ENCODE measurements at places on chromosomes 7 and 10. TPM values are rescaled to one million over a fixed set of nuclear protein-coding genes. Genes with fewer than 3 reads are reported as not detected.

Gene GIMAP4
- 408 TPM for total RNA-seq

Gene PAPOLB
- total RNA-seq: 0.23 TPM

Gene FXYD4
- total RNA-seq: not detected

Gene SLC26A3
- total RNA-seq: not detected

Gene FAM237B
- not detected for total RNA-seq

Gene EPHA1
- total RNA-seq: not detected

Gene COL17A1
- 0.84 TPM for total RNA-seq

Gene PCLO
- total RNA-seq: 3.7 TPM

DNA sequence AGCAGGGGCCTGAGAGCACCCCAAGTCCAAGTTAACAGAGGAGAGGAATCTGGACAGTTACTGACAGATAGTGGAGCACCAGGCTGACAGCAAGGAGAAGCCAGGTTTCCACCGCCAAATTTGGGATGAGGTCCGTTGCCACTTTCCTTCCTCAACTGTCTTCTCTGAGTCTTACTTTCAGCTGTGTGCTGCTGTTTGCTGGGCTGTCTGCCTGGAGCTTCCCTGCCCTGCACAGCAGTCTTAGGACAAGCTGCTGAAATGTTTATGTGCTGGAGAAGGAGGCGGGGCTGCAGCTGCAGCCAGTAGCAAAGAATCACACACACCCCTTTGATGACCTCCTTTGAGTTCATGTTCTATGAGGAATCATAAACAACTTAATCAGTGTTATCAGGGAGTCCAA, 17.4 kb upstream of the CYP3A7 start:
- no peak for DNase-seq

DNA sequence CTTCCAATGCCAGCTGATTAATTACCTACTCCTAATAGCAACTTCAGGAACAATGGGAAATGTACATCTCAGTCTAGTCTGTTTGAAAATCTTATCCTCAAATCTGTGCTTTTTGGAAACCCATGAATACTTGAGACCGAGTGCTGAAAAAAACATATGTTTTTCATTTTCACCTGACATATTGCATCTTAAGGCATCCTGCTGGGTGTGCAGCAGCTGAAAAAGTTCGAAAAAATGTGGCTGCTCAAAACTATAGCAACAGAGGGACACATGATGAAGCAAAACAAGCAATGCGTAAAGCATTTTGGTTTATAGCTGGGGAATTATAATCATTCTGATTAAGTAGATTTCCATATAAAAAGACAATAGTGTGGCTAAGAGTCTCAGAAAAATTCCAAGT, 218.0 kb downstream of the CREB5 start:
- no peak for DNase-seq

GRCh38 chr7:2015251-2015871, 217.4 kb downstream of the MAD1L1 start:
- DNase-seq: no peak

GRCh38 chr10:94062611-94063010, 68.9 kb downstream of the PLCE1 start:
- DNase-seq: no peak

- DNase-seq: peak; percentile 23
Measured at GRCh38 chr10:34766266-34766600, 48.9 kb downstream of the PARD3 start.

DNA sequence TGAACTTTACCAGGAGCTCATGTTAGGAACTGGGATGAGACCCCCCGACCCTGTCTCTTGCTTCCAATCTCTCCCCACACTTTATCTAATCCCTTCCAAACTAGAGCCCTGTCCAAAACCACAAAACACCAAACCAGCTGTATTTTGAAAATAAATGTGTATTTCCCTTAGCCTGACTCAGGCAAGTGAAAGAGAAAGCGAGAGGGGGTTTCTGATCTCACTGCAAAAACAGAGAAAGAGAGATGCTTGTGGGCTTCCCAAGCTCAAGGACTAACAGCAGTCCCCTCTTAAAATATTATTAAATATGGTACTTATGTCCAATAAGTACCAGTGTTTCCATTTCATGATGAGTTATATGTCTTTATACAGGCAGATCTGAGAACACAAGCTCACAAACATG, 122.0 kb downstream of the AGMO start:
- DNase-seq: no peak

- DNase-seq: no peak
Measured at GRCh38 chr7:70637726-70638125, 494.2 kb upstream of the GALNT17 start.

DNA sequence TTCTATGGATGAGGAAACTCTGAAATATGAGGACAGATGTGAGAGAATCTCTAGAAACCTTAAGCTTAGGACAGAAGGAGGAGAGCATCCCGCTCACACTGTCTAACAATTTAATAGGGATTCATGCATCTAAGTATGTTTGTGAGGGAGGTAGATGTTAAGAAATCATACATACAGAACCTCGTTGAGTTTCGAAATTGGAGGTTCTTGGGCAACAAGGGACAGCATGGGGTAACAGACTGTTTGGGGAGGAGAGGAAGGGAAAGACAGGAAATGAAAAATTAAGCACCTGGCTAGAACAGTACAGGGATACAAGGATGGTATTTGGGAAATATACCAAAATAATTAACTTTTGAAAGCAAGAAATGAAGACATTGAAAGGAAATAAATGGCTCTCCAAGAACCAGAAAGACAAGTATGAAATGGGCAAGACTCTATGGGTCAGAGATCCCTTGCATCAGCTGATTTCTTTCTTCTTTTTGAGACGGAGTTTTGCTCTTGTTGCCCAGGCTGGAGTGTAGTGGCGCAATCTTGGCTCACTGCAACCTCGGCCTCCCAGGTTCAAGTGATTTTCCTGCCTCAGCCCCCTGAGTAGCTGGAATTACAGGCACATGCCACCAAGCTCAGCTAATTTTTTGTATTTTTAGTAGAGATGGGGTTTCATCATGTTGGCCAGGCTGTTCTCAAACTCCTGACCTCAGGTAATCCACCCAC, 207.9 kb downstream of the CTNNA3 start:
- DNase-seq: no peak

DNA sequence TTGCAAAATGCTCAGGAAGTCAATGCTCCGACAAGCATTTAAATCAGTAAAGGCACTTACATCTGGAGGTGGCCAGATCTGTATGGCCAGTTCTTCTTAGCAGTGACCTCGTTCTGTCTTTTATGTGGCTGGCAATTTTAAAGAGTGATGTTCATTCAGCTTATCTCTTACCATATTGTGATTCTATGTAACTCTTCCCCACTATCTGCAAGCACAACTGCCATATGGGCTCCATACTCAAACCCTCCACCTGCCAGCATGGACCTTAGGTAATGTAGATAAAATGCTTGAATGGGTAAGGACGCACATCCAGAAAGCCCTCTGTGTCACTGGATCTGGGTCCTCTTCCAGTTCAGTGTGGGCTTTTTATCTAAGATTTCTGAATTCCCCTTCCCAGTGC, 42.4 kb upstream of the STK17A start:
- DNase-seq: no peak

- peak; percentile 51 for DNase-seq
Measured at GRCh38 chr10:116263870-116264655, 8.9 kb downstream of the GFRA1 start.

DNA sequence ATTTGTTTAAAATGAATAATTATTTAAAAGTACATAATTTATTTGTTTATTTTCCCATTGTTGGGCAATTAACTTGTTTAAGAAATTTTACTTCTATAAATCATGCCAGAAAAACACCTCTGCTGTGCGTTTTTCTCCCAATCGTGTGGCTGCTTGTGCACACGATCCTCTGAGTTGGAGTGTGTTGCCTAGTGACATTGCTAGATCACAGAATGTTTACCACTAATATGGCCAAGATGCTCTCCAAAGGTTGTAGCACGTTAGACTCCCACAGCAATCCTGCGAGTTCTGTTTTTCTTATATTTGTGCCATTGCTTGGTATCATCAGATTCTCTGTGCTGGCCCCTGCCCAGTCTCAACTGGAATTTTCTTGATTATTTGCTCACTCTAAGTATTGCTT, 207.1 kb upstream of the ADCY1 start:
- DNase-seq: no peak

- no peak for DNase-seq
Measured at GRCh38 chr10:103923502-103923901, 5.5 kb upstream of the STN1 start.

- DNase-seq: no peak
Measured at GRCh38 chr10:60722623-60723022, 55.7 kb upstream of the CDK1 start.

DNA sequence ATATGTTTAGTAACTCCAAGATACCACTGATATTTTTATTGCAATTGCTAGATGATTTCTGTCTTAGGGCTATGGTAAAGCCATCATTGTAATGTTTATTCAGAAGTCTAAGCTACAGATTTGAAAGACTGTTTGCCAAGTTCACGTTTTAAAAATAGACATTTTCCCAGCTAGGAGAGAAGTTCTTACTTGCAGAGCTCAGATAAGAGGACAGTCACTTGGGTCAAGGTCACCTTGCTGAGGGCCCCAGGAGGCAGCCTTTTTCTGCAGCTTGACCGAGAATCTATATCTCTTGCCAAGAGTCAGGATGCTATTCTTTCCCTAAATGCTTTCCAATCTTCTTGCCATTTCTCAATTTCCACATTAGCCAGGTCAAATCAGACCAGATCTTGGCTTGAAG, 1011.2 kb downstream of the KCNMA1 start:
- DNase-seq: no peak

- DNase-seq: no peak
Measured at GRCh38 chr10:72729528-72729927, 37.6 kb downstream of the MCU start.

DNA sequence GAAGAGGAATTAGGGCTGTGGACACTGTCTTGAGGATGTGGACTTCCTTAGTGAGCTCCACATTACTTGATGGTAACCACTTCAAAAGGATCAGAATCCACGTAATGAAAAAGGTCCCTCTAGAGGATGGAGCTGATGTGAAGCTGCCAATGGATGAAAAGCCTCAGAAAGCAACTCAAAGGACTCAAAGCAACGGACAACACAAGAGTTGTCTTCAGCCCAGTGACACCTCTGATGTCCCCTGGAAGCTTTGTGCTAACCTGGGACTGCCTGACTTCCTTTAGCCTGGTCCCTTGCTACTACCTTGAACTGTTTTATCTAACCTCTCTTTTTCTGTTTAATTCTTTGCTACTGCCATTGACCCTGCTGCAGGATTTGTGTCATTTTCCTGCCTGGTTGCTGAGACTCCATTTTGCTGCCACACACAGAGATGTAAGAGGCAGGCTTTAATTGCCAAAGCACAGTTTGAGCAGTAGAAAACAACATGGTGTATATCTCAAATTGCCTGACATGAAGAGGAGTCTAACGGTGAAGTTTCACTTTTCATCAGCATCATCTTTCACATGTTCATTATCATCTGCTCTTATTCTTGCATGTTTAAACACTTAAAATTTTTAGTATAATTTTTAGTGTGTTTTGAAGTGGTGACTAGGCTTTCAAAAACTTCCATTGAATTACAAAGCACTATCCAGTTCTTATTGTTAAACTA, 11.1 kb upstream of the SGCE start:
- DNase-seq: no peak

DNA sequence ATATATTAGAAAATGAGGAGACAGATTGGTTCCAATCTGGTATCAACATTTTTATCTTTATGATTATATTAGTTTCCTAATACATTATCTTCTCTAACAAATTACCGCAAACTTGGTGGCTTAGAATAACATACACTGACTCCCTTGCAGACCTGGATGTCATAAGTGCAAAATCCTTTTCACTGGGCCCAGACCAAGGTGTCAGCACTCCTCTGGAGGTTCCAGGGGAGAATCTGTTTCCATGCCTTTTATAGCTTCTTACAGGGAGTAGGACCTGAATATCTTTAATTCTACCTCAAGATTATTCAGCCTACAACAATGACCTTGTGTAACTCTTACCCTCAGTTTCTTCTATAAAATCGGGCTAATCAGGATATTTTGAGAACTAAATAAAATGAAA, 329.9 kb upstream of the GRM3 start:
- no peak for DNase-seq

DNA sequence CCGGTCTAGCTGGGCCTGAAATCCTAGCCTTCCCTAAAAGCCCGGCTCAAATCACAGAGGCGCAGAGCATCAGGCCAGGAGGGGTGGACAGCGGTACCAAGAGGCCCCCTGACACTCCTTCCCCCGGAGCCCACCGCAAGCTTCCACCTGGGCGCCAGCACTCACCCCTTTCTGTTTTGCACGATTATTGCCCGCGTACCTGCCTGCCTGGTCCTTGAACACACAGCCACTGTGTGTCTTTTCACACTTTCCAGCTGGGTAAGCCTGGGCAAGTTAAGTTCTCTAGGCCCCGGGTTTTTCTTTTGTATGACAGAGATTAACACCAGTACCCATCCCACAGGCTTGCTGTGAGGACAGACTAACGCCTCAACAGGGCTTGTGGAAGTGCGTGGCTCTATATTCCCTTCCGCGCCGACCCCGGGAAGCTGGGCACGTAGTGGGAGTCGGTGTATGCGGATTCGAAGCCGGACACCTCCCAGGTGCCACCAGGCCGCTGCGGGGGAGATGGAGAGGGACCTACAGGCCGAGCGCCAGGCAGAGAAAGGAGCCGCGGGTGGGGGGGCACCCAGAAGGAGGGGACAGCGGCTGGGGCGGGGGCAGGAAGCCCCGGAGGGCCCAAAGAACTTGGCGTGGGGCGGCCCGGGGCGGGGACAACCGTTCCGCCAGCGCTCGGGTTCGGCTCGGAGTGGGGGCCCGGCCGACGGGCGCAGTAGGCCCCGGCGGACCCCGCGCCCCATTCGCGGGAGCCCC, 792 bp downstream of the ZNF746 start:
- DNase-seq: peak; percentile 50
